ENCODE measurements at places on chromosomes 5 and 9.

DNA sequence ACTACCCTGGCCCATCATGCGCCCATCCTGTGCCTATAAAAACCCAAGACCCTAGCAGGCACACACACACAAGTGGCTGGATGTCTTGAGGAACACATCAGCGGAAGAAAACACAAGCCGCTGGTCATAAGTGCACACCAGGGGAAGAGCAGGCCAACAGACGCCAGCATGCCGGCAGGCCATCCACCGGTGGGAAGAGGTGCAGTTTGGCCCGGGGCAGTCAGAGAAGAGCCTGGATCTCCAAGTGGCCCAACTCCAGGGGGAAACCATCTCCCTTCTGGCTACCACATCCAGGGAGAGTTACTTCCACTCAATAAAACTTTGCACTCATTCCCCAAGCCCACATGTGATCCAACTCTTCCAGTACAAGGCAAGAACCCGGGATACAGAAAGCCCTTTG lies 2001.3 kb upstream of the NUDT12 start:
- DNase-seq, result no peak

- no peak for DNase-seq
These were observed 19.5 kb downstream of the TTC33 start for GRCh38 chr5:40736103-40736875.

GRCh38 chr9:116162241-116162781 lies 8.7 kb downstream of the PAPPA start:
- no peak for DNase-seq

GRCh38 chr9:123424552-123425225 lies 68.7 kb downstream of the CRB2 start:
- DNase-seq, result no peak

DNA sequence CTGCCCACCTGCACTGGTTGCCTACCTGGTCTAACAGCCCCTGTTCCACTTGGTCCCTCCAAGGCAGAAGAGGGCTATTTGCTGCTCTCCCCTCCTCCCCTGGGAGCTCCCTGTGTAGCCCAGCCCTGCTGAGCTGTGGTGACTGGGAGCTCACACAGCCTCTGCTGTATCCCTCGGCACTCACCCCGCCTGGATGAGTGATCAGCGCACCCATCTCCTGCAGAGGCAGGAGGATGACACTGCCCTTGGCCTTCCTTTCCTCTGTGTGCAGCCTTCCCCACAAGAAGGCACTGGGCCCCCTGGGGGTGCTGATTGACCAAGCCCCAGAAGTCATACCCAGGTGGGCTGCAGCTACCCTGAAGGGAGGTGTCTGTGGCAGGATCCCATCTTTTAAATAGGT lies 134.2 kb downstream of the ADAMTS2 start:
- no peak for DNase-seq

DNA sequence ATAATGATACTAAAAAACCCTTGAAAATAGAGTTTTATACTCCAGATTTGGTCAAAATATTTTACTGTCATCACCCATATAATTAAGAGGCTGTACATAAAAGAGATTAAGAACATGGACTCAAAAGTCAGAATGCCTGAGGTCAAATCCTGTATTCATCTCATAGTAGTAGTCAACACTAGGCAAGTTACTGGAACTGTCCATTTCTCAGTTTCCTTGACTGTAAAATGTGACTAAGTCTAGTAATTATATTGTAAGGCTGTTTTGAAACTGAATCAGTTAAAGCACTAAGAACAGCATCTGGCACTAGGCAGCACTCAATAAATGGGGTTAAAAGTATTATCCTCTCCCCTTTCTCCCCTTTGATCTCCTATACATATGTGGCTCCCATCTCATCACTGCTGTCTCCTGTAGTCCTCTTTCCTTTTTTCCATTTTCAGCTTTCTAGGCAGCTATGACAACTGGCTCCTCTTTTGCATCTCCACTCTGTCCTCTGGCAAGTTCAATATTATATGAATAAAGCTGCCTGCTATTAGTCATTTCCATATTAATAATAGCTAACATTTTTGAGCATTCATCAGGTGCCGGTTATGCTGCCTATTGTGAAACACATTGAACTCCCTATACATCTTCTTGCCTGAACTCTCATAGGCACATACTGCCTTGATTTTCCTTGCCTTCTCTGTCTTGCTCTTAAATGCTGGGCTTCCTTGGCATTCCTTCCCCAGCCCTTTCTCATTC lies 185.8 kb upstream of the NREP start:
- no peak for DNase-seq

DNA sequence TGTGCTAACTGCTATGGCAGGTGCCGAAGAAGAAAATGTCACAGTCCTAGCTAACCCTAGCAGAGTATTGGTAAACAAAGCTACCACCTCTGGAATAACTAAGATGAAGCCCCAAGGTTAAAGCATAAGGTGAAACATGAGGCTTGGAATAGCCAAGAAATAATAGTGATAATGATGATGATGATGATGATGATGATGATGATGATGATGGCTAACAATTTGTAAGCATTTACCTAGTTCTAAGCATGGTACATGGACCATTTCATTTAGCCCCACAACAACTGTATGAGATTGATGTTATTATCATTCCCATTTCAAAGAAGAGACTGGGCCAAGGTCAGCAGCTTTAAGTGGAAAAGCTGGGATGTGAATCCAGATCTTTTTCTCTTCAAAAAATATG lies 35.3 kb downstream of the SH3RF2 start:
- DNase-seq, result no peak

DNA sequence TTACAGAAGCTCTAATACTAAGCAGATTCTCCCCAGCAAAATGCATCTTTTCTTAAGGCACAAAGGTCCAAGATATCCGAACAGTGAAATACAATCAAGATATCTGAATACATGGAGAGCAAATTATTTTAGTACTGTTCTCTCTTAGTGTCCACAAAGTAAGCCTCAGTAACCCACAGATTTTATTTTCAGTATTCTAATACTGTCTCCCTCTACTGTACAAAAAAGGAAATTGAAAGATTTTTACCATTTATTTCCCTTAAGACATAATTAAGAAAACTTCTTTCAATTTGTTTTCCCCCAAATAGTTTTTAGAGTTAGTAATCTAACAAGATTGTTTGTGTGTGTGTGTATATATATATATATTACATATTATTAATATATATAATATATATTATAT lies 24.7 kb upstream of the NOL6 start:
- no peak for DNase-seq

GRCh38 chr9:134525070-134525815 lies 116.4 kb upstream of the COL5A1 start:
- DNase-seq, result no peak

DNA sequence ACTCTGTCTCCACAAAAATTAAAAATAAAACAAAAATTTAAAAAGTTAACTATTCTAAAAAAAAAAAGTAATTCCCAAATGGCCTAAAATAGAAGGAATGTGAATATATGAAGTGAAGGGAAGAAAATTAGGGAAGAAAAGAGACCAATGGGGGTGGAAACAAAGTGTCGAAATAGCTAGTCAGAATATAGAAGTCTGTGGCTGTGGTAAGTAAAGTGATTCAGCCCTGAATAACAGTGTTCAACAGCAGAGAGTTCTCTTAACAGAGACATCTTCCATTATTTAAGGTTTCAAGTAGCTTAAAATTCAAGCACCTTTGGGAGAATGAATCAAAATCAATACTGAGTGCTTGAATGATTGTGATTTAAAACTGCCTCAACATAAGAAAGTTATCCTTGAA lies 51.7 kb downstream of the LPAR1 start:
- no peak for DNase-seq

DNA sequence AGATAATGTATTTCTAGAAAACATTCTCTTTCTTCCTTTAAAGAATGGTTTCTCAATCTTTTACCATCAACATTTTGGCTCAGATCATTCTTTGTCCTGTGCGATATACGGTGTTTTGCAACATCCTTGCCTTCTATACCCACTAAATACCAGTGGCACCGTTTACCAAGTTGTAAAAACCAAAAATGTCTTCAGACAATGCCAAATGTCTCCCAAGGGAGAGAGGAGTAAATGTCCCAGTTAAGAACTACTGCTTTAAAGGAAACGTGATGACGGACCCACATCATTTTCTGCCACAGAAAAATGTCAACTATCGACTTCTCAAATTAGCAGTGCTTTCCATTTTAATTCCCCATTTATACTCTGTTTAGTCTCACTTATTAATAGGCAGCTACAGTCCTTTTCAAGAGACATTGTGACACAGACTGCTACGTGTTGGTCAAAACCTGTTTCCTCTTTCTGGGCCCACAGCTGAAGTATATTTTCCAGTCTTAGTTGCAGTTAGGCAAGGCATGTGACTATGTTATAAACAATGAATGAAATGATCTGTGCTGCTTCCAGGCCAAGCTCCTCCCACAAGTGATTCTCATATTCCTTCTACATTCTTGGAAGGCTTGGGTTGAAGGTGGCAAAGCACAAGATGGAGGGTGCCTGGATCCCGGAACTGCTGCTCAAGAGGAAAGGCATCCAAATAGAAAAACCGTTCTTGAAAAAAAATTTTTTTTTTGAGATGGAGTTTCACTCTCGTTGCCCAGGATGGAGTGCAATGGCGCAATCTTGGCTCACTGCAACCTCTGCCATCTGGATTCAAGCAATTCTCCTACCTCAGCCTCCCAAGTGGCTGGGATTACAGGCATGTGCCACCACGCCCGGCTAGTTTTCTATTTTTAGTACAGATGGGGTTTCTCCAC lies 8.8 kb downstream of the PRXL2C start:
- DNase-seq, result no peak

GRCh38 chr5:32595118-32595517 lies 9.8 kb downstream of the SUB1 start:
- no peak for DNase-seq

DNA sequence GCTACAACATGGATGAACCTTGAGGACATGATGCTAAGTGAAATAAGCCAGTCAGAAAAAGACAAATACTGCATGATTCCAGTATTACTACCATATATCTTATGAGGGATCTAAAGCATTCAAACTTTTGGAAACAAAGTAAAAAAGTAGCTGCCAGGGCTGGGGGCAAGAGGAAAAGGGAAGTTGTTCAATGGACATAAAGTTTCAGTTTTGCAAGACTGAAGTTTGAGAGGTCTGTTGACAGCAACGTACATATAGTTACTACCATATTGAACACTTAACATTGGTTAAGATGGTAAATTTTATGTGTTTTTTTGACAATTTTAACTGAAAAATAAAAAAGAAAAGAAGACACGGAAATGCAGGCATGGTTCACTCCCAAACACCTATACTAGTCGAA lies 77.6 kb downstream of the MAPKAP1 start:
- no peak for DNase-seq

GRCh38 chr5:132385326-132386105 lies 16.0 kb downstream of the SLC22A5 start:
- DNase-seq, result peak; percentile 55

DNA sequence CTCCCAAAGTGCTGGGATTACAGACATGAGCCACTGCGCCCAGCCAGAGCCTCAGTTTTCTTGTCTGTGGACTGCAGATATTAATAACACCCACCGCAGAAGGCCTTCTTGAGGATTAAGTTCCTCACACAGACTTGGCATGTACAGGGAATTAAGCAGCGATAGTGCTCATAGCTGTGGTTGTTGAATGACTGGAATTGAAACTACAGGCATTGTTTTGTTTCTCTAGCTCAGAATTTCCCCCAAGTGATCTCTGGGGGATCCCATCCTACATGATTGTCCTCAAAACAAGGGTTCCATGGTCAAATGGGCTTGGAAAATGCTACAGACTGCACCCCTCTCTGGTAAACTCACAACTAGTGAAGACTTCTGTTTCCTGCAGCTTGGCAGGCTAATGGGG lies 44.2 kb upstream of the TDRD7 start:
- DNase-seq, result no peak

- no peak for DNase-seq
These were observed 429.6 kb upstream of the ZNF608 start for GRCh38 chr5:125176005-125176390.

DNA sequence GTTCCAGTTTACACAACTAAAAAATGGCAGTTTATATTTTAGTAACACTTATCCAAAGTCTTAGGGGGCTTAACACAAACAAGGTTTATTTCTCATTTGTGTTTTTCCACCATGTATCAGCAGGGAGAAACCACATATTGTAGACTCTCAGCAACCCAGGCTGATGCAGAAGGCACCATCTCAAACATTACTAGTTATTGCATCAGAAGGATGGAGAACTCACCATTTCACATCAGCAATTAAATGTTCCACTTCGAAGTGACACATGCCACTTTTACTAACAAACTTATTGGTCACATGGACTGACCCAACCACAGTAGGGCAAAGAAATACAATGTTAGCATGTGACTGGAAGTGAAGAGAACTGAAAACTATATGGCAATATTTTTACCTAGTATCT lies 22.5 kb upstream of the SMC2 start:
- no peak for DNase-seq

GRCh38 chr5:78574731-78575161 lies 73.8 kb downstream of the LHFPL2 start:
- no peak for DNase-seq

- no peak for DNase-seq
These were observed 153.2 kb downstream of the FGF10 start for GRCh38 chr5:44236040-44236439.

DNA sequence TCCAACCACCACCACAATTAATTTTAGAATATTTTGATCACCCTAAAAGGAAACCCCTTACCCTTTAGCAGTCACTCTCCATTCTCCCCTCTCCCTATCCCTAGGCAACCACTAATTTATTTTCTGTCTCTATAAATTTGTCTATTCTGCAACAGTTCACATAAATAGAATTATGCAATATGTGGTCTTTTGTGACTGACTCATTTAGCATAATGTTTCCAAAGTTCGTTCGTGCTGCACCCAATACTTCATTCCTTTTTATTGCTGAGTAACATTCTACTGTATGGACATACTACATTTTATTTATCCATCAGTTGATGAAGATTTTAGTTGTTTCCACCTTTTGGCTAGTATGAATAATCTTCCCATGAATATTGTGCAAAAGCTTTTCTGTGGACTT lies 18.2 kb upstream of the CDC20B start:
- DNase-seq, result no peak

- DNase-seq, result no peak
These were observed 110.0 kb downstream of the PAX5 start for GRCh38 chr9:36924071-36924470.

DNA sequence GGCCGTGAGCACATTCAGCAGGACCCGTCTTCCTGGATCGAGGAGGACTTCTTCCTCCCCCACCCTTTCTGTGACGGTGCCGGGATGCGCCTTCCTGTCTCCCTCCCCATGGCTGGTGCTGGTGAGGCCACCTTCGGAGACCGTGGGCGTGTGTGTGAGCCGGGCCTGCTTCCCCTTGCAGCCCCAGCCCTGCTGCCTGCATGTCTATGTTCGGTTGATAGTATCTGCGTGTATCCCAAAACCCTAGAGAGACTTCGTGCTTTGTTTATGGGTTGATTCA lies 12.8 kb downstream of the CEP72 start:
- no peak for DNase-seq

Measured in T-helper 1 cell (primary cell).